Activated CD4-positive, alpha-beta T cell treated with anti-CD3 and anti-CD28 coated beads for 36 hours (primary cell): ENCODE measurements at places on chromosomes 12 and 14.
A peak's percentile ranks its signal among the peaks of the same experiment; 100 is the strongest.

- no peak for DNase-seq
These were observed 5.3 kb downstream of the TMEM253 start for GRCh38 chr14:21106176-21106497.

GRCh38 chr14:89486505-89486904 is 69.5 kb upstream of the FOXN3 start:
- DNase-seq, result no peak

- no peak for DNase-seq
These were observed 197.4 kb upstream of the ARID2 start for GRCh38 chr12:45532113-45532512.

GRCh38 chr12:47742253-47742825 is 16.3 kb downstream of the RAPGEF3 start:
- DNase-seq, result peak; percentile 88

DNA sequence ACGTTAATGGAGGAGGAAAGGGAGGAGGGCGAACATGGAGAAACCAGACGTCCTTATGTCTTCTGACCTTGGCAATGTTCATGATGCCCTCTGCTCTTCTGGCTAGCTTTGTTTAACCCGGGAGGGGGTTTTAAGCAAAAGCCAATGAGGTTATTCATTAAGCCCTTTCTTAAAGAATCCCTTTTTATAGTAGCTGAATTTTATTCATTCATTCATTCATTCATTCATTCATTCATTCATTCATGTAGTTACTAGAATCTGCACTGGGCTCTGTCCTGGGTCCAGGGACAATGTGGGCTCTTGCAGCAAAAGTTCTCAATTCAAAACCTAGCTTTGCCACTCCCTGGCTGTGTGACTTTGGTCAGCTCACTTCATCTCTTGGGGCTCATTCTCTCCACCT is 14.0 kb downstream of the LHX5 start:
- no peak for DNase-seq

DNA sequence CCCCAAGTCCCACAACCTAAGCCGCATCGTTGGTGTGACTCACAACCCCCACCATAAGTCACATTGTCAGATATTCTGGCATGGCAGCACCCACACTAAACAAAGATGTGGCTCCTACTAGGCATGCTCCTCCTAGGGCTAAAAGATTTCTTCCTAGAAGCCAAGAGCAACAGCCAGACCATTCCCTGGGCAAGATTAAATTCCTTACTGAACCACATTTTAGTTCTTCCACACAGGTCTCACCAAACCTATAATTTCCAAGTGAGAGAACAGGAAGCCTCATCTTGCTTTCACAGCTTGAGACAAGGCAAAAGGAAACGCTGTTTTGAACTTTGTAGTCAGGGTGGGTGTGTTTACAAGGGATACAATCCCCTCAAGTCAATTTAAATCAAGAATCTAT is 632.8 kb downstream of the DIO2 start:
- DNase-seq, result no peak

- DNase-seq, result peak; percentile 53
These were observed 59.3 kb downstream of the C14orf132 start for GRCh38 chr14:96098309-96098998.

GRCh38 chr14:93906341-93907329 is 20.5 kb upstream of the FAM181A start:
- DNase-seq, result peak; percentile 83

GRCh38 chr12:130053651-130054069 is 108.6 kb upstream of the FZD10 start:
- DNase-seq, result no peak

DNA sequence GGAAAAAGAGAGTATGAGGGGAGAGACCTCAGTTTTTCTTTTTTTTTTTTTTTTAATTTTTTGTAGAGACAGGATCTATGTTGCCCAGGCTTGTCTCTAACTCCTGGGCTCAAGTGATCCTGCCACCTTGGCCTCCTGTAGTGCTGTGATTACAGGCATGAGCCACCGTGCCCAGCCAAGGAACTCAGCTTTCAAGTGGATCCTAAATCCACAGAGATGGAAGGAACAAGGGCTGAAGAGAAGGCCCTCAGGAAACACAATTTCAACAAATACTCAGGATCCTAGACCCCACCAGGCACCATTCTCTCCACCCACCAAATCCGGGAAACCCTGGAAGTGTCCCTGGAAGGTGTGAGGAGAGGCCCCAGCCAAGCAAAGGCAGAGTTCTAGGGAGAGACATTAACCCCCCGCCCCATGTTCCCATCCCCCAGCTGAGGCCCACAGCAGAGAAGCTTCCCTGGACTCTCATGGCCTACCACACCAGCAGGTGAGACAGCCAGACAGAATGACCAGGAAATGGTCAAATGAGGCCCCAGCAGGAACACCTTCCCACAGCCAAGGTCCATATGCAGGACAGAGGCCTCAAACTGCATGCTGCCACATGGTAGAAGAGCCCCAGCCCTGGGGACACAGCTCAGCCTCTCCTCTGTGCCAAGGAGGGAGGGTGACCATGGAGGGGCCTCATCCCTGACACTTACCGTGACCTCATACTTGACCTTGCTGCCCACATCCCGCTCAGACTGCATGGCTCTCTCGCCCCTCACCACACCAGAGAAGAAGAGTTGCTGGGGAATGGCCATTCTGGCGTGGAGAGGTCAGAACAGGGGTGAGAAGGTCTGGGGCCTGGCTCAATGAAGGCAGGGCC is 14.1 kb downstream of the ITGA7 start:
- DNase-seq, result no peak

GRCh38 chr14:77098529-77099353 is 683 bp downstream of the CIPC start:
- DNase-seq, result peak; percentile 36

DNA sequence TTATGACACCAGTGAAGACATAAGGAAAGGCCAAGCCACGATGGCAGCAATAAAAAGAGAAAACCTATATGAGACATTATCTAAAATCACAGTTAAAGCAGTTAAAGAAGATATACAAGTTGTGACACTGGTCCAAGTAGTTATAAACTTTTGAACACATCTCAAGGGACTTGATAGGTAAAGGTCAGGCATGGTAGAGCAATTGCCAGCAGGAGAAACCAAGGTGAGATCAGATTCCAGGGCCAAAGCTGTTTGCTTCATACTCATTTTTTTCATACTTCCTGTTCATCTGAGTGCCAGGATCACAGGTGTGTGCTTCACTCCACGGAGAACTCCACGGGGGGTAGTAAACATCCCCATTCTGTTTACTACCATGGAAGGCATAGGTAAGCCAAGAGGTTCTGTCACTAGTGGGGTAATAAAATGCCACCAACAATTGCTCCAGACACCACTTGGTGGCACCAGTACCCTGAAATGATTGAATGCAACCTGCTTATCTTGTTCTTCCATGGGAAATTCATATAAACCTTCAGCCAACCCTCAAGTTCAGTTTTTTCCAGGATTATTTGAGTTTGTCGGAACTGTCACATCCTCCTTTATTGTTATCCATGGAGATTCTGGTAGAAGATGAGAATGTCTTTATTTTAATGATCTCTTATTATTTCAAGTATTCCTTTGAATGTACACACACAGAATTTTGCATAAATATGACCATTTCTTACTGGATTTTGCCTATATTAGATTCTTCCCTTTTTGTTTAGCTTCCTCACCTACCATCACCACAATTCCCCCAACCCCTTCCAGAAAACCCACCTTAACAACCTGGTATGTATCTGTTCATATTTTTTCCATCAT is 59.2 kb upstream of the TSPAN8 start:
- DNase-seq, result no peak

- no peak for DNase-seq
These were observed 166.1 kb upstream of the KITLG start for GRCh38 chr12:88746386-88746785.

DNA sequence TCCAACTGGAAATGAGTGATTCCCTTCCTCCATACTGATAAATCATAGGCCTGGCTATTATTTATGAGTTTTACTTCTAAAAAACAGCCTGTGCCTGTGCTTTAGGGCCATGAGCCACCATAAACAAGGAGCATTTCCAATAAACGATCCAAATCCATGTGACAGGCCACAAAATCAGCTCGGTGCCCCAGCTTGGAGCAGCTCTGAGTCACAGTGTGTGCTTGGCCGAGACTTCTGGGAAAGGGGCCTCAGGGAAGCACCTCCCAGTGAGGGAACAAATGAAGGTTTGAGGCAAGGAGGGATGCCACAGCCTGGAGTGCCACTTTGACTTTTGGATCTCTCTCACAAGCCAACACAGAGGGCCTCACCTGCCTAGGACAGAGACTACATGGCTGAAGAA is 190.4 kb downstream of the NTF3 start:
- DNase-seq, result no peak

GRCh38 chr14:100580316-100581227 is 6.6 kb downstream of the BEGAIN start:
- DNase-seq, result peak; percentile 2

DNA sequence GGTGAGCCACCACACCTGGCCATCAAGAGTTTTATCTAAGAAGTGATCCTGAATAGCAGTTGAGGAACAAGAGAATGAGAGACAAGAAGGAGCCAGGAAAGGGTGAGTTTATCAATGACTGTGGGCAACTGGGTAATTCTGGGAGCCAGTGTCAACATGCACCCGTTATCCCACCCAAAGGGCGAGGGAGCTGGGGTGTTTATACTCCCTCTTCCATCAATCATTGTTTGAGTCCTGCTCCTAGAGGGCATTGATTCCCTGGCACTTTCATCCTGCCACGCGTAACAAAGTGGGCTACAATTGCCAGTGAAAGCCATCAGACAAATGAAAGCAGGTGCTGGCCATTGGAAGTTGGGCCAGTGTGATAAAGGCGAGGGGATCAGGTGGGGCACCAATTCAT is 136.3 kb downstream of the SUDS3 start:
- DNase-seq, result no peak

DNA sequence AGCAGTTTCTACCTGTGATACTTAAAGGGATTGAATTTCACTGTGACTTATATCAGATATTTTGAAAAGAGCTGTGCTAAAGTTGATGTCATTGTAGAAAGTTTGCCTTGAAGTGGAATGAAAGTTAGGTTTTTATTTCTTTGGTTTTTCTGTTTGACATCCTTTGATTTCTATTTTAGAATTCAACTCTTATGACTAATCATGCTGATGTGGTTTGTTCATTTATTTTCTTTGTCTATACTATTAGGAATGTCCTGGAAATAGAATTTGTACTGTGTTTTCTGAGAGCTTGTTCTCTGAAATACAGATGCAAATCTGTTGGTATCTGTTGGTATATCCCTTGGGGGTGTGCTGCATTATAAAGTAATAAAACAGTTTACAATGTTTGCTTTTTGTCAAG is 3.3 kb downstream of the CNOT2 start:
- no peak for DNase-seq

GRCh38 chr14:61585598-61586543 is 109.4 kb upstream of the HIF1A start:
- no peak for DNase-seq

DNA sequence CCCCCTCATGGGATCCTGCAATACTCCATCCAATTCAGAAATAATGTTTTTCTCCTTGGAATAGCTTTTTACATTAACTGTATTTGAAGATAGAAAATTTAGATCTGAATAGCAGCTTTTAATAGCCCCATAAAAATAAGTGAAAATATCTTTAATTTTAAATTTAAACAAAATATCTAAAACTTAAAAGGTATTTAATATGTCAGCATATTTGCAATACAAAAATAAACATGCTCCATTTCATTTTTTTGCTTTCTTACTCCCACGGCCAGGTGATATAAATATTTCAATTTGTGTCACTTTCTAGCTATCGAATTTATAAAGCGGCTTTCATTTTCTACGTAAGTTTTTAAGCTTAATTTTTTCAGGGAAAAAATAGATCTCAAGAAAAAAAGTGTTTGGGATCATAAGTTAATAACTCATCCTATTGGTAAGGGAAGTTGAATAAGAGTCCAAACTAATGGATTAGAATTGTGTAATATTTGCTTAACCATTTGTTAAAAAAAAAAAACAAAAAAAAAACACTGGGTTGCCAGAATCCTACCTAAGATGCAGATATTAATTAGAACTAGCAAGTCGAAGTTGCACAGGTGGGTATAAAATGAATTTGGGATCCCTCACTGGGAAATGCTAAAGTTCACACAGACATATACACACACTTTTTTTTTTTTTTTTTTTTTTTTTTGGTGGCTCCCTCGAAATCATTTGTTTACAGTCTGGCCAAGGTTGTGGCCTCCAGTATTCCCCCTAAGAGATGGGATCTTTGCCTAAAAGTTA is 47.6 kb downstream of the PPP2R5C start:
- DNase-seq, result no peak

DNA sequence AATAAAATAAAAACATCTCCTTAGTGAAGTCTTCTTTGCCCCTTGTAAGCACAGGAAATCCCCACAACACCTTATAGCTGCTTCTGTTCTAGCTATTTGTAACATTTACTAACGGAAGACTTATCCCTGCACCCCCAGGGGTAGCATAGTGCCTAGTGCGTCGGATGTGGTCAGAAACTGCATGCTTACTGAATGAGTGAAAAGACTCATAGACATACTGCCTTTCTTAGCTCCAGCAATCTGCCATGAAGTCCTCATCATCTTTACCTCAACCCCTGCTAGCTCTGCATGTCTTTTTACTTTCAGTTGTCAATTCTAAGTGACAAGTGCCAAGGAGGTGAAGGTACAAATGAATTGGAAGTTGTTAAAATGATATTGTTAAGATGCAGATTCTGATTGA is 12.9 kb downstream of the RIOX1 start:
- DNase-seq, result no peak

GRCh38 chr12:39616251-39616650 is 3.4 kb downstream of the ABCD2 start:
- DNase-seq, result no peak

- DNase-seq, result no peak
These were observed 60.8 kb upstream of the MED13L start for GRCh38 chr12:116338064-116338846.

- no peak for DNase-seq
These were observed 247.6 kb downstream of the RPAP3 start for GRCh38 chr12:47458279-47458678.

- DNase-seq, result peak; percentile 51
These were observed 58.7 kb upstream of the GZMB start for GRCh38 chr14:24692382-24693352.

- DNase-seq, result no peak
These were observed 131.2 kb downstream of the PAWR start for GRCh38 chr12:79559591-79559990.
